Cerebellar nuclear complex (tissue), 1 donor: ENCODE measurements at places on chromosomes 2 and 18.

GRCh38 chr2:177396703-177397460, 4.3 kb downstream of the AGPS start:
- DNase-seq: no peak

DNA sequence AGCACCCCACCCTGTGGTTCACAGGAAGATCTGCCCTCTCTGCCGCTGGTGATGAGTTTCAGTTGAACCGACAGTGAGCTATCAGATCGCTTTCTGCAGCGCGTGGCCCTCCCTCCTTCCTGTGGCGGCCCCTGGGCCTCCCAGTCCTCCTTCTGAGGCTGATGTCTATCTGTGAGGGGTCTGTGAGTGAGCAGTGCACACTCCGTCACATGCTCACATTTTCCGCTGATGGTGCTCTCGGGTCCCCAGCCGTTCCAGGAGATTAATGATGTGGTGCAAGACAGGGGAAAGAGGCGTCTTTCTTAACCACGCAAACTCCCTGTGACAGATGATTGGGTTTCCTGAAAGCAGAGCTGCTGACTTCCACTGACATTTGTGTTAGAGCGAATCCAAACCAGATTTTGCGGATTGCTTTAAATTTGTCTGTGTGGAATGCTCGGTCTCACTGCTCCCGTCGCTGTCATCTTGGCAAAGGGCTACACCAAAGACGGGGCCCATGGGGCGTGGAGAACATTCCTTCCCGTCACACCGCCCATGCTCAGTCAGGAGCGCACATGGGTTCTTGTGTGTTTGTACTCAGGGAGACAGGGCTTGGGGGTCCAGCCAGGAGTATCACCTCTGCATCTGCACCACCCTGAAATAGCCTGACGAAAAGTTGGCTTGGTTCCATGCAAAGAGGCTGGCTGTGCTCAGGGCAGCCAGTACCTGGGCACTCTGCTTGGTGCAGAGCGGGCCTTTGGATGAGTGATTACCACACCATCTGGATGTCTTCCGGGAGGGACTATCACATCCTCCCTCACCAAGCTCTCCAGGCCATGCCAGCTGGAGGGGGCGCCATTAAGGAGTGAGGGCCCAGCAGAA, 154.7 kb upstream of the HS6ST1 start:
- no peak for DNase-seq

GRCh38 chr18:49934457-49934856, 121.1 kb upstream of the ACAA2 start:
- no peak for DNase-seq

DNA sequence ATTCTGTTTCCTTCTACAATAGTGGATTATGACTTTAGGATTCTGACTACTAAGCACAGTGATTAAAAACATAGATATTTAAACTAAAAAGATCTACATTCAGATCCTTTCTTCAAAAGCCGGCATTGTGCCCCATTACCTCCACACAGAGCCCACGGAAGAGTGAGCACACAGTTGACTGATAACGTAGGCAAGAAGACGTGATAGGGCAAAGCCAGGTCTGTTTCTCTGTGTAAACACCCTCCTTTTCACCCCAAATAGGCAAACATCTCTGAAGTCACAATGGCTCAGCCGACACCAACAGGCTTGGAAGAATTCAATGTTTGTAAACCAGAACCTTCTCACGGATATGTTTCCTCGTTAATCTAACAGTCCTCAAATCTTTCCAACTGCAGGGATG, 302.9 kb downstream of the CMPK2 start:
- no peak for DNase-seq

GRCh38 chr18:58152891-58153290, 108.9 kb downstream of the NEDD4L start:
- no peak for DNase-seq

- DNase-seq: no peak
Measured at GRCh38 chr18:2173486-2173885, 397.8 kb downstream of the METTL4 start.

DNA sequence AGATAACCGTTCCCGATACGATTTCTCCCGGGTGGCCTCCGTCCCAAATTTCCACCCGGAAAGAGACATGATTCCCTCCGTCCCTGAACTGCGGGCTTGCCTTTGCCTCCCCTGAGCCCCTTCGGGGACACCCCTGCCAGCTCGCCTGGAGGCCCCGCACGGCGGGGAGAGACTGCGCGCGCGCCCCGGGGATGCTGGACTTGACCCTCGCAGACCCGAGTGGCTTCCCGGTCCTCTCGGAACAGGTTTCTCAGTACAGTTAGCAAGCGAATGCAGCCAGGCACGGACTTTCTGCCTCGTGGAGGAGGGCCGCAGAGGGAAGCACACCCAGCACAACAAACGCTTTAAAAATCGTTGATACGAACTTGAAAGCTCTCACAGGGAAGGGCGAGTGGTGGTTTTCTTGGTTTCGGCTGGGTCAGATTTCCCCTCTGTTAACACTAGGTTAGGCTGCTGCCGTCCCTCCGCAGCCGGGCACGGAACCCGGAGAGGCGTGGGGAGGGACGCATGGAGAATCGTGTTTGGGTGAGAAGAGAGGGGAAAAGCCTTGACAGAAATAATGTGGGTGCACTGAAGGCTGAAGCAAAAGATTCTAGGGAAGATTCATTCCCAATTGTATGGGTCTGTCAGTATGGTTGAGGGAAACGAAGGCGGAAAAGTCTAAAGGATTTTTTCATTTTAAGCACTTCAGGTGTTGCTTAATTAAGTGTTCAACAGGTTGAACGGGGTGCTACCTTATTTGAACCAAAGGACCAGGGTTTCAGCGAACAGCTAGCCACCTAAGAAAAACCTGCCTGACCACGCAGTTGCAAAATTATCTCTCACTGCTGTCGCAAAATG, 916 bp downstream of the TNFRSF11A start:
- DNase-seq: no peak

GRCh38 chr2:46062637-46063412, 234.4 kb upstream of the EPAS1 start:
- DNase-seq: no peak

GRCh38 chr18:32610176-32610575, 139.5 kb upstream of the GAREM1 start:
- DNase-seq: no peak

DNA sequence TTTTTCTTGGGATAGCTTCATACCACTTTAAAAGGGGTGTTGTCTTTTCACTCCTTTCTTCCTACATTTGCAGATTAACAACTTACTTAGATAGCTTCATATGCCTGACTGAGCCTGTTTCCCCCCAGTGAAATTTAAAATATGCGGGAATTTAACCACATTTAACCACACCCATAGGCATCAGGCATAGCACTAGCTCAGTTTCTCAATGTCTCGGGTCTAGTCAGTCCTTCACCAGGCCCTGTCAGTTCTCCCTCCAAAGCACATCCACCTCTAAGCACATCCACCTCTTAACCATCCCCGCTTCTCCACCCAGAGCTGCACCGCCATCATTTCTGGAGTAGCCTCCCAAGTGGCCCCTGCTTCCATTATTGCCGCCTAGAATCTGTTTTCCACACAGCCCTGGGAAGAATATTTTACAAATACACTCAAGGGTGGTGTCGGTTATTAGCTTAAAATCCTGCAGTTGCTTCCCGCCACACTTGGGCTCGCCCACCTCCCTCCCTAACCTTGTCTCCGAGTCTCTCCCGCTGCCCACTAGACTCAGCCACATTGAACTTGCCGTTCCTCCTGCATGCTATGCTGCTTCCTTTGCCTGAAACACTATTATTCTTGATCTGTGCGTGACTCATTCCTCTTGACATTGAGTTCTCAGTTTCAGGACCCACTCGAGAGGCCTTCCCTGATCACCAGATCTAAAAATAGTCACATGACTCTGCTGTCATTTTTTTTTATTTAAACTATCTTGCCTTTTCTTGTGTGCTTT, 68.3 kb downstream of the SPTBN1 start:
- DNase-seq: no peak

DNA sequence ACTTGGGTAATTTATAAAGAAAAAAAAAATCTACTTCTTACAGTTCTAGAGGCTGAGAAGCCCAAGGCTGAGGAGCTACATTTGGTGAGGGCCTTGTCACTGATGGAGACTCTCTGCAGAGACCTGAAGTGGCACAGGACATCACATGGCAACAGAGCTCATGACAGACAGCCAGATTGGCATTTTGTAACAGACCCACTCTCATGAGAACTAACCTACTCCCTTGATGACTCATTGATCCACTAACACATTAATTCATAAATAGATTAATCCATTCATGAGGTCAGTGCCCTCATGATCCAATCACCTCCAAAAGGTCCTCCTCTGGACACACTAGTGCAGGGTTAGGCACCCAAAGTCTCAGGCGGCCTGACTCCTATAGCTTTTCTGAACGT, 318.4 kb downstream of the GULP1 start:
- DNase-seq: no peak

DNA sequence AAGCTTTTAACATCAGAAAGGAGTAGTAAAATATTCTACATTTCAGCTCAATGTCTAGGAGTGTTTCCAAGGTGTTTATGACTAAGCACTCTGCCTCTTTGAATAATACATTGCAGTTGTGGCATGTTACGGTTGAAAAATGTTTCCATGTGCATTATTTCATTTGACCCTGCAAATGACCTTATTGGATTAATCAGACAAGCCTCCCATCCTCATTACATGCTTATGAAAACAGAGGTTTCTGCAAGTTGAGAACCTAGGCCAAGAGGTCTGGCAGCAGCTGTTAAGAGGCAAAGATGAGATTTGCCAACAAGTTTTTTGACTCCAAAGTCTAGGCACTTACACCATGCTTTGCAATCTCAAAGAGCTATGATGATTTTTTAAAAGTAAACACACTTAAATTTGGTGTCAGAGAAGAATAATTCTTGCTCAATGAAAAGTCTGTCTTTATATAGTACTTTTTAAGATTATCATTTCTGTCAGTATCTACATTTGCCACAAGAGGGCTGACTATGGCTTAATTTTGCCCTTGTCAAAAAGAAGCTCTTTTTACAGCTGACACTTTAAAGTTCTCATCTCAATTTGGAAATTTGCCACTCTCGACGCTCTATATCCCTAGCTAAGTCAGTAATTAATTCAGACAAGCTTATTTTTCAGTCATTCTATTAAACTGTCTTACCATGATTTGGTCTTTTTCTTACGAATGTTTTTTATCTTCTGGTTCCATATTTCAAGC, 260.6 kb downstream of the PAX3 start:
- DNase-seq: no peak

GRCh38 chr18:58562999-58563667, 65.8 kb downstream of the ALPK2 start:
- DNase-seq: no peak

GRCh38 chr2:70831861-70832260, 3.8 kb downstream of the CD207 start:
- DNase-seq: no peak

DNA sequence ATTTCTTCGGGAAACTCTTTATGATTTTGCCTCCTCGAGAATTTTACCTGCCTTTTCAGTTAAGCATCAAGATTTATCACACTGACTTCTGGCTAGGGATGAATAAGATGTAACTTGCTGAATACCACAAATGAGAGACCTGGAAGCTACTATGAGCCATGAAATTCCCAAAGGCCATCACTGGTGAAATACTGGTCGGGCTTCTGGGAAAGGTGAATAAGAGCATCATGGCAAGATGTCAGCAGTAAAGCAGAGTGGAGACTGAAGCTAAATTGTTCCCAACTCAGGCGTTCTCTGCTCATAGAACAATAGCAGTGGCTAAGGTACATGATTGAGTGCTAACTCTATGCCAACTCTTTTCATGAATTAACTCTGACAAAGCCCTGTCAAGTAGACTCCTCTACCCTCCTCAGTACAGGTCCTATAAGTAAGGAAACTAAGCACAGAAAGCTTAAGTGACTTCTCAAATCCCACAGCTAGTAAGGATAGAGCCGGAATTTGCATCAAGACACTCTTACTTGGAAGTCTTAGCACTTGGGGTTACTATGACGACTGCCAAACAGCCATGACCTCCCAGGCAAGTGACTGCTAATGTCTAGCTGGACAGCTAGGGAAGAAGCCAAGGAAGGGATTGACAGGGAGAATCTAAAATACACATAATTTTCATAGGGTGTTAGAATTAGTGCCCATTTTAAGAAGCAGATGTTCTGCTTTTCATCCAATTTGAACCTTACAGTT, 22.7 kb upstream of the DSC3 start:
- DNase-seq: no peak

DNA sequence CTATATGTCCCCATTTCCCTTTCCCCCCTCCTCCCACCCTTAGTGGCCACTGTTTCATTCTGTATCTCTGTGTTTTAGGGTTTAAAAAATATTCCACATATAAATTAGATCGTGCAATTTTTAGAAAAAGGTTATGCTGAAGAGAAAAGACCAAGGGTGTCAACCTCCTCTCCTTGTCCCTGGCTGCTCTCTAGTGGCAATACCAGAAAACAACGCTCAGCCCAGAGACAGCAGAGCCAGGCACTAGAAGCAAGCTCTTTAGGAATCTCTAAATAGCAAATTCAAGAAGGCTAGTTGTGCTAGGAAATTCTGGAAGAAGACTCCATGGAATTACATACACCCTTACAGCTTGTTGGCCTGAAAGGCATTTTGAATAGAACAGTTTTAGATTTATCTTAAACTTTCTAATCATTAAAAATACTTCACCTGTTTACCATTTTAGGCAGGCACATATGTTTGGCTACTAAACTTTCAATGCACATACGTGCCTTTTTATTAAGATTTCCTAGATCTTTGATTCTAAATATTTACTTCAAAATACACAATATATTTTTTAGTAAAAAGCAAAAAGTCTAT, 35.1 kb upstream of the RASGRP3 start:
- no peak for DNase-seq

GRCh38 chr2:71524476-71524875, 71.1 kb downstream of the DYSF start:
- DNase-seq: no peak

- no peak for DNase-seq
Measured at GRCh38 chr2:198042189-198042588, 237.8 kb downstream of the PLCL1 start.

GRCh38 chr2:104415284-104415683, 438.6 kb upstream of the POU3F3 start:
- no peak for DNase-seq

GRCh38 chr2:181742922-181743722, 62.8 kb upstream of the NEUROD1 start:
- no peak for DNase-seq

DNA sequence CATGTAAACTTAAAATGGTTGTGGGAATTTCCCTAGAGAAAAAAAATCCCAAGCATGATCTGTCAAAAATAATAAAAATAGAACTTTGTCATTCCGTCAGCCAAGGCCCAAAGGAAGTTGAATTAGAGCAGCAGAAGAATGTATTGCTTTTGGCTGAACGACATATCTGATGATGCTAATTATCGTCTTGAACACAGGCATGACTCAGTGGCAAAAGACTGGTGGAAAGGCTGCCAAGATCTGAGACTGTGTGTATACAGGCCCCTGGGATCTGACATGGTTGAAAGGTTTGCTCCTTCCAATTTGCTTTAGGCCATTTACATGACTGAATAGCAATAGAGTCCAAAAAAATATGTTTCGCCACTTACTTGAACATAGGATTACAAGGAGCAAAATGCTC, 1057.1 kb upstream of the CRIM1 start:
- DNase-seq: no peak

DNA sequence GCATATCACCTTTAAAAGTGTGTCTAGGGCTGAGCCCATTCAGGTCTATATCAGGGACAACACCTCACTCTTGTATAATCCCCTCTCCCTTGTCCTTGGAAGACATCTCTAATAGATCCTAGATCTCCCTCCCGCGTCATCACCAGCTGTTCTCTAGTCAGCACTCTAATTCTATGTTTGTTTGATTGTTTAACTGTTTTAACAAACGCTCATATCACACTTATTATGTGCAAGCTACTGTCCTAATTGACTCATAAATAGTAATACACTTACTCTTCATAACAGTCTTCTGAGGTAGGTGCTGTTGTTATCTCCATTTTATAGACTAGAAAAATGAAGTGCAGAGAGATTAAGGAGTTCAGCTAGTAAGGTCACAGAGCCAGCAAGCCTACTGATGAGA, 1.6 kb upstream of the ERMN start:
- DNase-seq: no peak
